ENCODE measurements at places on chromosomes 13 and 19.

DNA sequence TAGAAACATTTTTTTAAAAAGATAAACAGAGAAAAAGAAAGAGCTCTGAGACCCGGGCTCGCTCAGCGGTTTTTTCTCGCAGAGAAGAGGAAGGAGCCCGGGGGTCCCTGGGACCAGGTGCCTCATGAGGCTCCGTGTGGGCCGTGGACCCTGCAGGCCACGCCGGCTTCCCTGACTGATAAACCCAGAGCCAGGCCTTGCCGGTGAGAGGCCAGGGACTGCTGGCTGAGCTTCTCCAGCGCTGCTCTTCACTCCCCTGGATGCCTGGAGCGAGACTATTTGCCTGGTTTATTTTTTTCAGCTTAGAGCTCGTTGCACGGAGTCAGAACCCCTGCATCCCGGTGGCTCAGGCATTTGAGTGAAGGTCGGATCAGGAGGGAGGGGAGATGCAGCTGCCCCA lies 53.4 kb upstream of the F7 start:
- DNase-seq: no peak

- peak; percentile 70 for DNase-seq
Measured at GRCh38 chr13:20566468-20566897, 474 bp upstream of the IFT88 start.

DNA sequence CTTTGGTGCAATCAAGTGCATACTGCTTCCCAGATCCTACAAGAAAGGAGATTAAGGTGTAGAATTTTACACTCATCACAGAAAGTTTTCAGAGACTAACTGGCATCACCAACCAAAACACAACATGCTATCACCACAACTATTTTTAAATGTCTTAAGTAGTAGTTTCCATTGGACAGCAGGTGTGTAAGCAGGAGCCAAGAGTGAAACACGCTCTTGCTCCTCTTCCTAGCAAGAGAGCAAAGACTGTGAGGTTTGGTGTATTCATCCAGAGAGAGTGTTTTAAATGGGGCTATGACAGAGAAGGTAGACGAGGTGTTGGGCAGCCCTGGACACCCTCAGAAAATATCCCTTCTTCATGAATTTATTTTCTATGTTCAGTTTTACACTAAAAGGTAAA lies 12.5 kb upstream of the LILRA4 start:
- DNase-seq: no peak

DNA sequence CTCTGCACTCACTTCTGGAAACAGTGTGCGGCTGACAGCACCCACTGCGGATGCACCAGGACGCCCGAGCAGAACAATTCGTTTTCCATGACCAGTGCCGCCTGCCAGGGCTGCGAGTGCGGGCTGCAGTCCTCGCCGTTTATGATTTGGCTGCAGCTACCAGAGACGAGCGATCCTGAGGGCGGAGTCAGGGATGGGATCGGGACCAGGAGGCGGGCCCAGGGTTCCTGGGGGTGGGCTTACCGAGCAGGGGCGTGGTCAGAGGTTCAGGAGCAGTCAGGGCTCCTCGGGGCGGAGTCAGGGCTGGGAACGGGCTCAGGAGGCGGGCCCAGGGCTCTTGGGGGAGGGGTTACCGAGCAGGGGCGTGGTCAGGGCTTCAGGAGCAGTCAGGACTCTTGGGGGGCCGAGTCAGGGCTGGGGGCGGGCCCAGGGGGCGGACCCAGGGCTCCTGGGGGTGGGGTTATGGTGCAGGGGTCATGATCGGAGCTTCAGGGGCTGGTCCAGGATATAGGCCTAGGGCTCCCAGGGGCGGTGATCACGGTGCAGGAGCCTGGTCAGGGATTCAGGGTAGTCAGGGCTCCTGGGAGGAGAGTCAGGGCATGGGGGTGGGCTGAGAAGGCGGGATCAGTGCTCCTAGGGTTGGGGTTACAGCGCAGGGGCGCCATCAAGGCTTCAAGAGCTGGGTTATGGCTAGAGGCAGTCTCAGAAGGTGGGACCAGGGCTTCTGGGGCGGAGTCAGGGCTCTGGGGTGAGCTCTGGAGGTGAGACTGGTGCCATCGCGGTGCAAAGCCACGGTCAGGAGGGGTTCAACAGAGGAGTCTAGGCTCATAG lies 1.7 kb downstream of the KLK4 start:
- DNase-seq: peak; percentile 18

DNA sequence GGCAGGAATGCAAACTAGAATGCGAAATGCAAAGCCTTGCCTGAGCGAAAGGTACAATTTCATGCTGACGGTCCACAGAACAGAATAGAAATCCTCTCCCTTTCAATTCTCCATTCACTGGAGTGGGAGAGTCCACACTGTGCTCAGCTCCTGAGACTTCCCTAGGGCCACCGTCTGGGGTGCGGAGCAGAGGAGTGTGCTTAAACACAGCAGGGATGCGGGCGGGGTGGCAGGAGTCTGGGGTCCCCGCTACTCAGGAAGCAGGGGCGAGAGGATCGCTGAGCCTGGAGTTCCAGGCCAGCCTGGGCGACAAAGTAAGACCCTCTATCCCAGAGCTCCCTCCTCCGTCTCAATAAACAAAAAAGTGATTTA lies 552 bp upstream of the ZNF816 start:
- DNase-seq: no peak

DNA sequence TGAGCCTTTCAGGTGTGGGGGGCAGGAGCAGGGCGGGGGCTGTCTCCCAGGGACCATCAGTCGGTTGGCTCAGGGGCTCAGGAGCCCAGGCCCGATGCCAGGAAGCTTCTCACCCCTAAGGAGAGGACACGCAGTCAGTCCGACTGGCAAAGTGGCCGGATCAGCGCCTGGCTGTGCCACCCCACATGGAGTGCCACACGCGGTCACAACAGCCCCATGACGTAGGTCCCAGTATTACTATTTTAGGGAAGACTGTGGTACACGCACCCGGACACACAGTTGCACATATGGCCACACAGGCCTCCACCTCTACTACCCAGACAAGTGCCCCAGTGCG lies 29.3 kb upstream of the GRTP1 start:
- DNase-seq: no peak

DNA sequence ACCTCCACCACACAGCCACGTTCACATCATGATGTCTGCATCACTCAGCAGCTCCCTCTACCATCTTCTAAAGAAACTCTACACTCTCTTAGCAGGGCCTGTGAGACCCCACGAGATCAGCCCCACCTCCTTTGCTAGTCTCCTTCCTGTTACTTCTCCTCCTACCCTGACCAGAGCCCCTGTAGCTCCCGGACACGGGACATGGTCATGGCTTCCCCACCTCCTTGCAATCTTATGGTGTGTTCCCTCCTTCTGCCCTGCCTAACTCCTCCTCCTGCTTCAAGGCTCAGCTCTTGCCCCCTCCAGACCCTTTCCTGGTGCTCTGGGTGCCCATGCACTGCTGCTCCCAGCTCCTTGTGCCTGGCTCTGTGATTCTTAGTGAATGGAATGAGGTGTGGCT lies 8.1 kb upstream of the MRPS31 start:
- DNase-seq: no peak

DNA sequence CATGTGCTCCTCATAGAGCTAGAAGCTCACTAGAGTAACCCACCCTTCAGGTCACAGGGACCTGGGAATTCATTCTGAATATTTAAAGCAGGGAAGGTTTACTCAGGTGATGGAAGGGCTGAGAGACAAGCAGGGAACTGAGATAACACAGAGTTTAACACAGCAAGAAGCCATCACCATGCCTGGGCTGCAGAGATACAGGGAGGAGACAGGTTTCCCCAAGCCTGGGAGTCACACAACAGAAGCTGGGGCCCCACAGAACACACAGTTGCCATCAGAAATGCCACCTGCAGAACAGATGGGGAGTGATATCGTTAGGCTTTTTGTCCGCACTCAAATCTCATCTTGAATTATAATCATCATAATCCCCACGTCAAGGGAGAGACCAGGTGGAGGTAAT lies 7.9 kb upstream of the CYSLTR2 start:
- no peak for DNase-seq

- DNase-seq: peak; percentile 56
Measured at GRCh38 chr13:32164622-32165268, 133.2 kb downstream of the FRY start.

DNA sequence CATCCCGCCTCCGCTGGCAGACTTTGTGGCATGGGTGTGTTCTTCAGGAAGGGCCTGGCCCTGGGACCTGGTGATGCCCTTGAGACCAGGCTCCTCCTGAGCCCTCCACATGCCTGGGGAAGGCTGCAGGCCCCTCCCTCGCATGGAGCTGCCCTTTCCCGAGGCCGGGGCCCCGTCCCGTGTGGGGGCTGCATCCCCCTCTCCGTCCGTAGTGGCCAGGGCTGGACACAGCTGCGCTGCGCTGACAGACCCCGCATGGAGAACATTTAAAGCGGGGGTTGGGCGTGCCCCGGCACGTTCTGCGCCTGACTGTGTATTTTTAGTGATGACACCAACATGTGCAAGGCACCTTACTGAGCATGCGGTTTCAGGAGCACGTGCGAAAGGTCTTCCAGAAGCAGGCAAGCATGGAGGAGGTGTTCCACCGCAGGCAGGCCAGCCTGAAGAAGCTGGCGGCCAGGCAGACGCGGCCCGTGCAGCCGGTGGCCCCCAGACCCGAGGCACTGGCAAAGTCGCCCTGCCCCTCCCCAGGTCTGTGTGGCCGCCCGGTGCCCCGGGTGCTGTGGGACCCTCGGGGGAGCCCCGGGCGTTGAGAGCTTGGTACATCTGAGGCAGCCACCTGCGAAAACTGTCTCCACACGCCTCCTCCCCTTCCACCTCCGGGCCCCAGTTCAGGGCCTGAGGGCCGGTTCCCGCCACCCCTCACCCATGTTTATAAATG lies 28.8 kb upstream of the F7 start:
- no peak for DNase-seq

- DNase-seq: no peak
Measured at GRCh38 chr13:33409673-33410510, 124.3 kb upstream of the STARD13 start.

DNA sequence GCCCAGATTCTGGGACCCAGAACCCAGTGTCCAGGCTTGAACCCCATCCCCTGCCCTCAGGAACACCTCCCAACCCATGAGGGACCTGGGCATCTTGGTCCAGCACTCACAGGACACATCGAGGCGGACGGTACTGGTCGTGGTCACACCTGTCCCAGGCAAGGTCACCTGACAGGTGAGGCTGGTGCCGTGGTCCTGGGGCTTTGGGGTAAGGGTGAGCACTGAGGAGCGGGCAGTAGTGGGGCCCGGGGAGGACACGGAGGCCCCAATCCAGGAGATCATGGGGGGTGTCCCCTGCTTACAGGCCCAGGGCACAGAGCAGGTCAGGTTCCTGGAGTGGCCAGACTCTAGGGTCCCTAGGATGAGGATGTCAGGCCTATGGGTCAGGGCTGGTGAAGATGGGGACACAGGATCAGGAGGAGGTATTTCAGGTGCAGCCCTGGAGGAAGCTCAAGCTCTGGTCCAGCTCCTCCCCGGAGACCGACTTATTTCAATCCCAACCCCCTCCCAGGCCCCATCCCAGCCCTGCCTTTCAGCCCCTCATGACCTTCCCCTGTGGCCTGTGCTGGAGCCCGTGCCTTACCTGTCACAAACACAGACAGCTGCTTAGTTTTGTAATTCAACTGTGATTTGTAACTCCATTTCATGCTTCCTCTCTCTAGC lies 772 bp downstream of the SIGLEC8 start:
- DNase-seq: no peak

GRCh38 chr19:7641290-7642276 lies 4.7 kb downstream of the STXBP2 start:
- no peak for DNase-seq

GRCh38 chr19:45078390-45079062 lies 534 bp upstream of the GEMIN7 start:
- DNase-seq: no peak

DNA sequence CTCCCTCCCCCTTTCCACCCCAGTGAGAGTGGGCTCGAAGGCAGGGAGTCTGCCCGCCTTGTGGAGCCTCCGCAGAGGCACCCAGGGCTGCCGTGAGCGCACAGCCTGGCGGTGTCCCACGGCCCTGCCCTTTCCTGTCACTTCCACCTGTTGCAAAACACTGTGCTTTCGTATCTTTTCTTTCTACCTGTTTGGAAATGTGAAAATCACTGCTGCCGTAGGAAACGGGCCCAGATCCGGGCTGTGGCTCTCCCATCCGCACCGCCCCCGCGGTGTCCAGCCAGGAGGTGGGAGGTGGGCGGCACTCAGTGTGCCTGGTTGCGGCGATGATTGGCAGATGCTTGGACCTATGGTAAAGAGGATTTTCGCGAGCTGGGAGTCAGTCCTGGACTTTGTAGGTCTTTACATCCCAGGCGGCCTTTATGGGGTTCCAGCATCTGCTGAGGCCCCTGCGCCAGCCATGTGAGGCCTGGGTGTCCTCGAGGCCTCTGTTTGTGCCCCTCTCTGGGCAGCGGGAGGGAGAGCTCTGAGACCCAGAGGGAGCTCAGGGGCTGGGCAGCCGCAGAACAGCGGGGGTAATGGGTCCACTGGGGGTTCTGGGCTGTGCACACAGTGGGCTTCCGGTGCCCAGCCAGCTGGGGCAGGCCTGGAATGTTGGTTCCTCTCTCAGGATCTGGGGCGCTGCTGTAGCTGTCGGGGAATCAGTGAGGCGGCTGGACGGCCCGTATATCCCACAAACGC lies 6.1 kb downstream of the STK11 start:
- DNase-seq: no peak

DNA sequence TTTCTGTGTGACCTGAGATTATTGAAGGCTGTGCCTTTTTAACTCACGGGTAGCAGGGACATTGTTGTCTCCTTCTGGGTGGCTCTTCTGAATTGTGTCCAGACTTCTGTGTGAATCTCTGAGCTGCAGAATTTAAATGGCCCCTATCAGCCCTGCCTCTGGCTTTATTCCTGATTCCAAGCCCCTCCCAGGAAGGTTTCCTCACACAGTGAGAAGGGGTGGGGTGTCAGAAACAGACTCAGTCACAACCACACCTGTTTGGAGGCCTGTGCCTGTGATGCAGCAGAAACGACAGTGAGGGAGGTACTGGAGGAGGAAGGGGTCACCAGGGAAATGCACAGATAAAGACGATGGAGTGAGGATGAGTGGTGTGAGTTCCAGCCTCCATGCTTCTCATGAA lies at the start of gene CLC:
Gene CLC, minus strand, starts transcription at position 139 of the 400 bp plus-strand sequence. Its CDS starts 77 bp downstream, at position 62.
- DNase-seq: no peak

DNA sequence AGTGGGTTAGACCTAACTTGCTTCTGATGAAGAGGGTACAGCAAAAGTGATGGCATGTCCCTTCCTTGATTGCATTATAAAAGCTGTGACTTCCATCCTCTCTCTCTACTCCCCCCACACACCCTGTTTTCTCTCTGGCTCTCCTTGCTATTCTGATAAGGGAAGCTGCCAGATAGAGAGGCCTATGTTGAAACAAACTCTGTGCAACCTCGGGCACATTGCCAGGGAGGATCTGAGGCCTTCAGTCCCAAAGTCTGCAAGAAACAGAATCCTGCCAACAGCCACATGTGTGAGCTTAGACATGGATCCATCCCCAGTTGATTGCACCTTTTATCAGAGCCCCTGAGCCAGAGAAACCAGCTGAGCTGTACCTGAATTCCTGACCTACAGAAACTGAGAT lies 44.8 kb upstream of the ARGLU1 start:
- DNase-seq: no peak

- DNase-seq: no peak
Measured at GRCh38 chr13:33775339-33776108, 42.4 kb upstream of the RFC3 start.

- no peak for DNase-seq
Measured at GRCh38 chr13:109297628-109298027, 488.8 kb downstream of the IRS2 start.

GRCh38 chr19:28519952-28520861 lies 692.7 kb downstream of the UQCRFS1 start:
- DNase-seq: no peak
